ENCODE measurements at places on chromosomes 1 and 21.
A peak's percentile ranks its signal among the peaks of the same experiment; 100 is the strongest.

DNA sequence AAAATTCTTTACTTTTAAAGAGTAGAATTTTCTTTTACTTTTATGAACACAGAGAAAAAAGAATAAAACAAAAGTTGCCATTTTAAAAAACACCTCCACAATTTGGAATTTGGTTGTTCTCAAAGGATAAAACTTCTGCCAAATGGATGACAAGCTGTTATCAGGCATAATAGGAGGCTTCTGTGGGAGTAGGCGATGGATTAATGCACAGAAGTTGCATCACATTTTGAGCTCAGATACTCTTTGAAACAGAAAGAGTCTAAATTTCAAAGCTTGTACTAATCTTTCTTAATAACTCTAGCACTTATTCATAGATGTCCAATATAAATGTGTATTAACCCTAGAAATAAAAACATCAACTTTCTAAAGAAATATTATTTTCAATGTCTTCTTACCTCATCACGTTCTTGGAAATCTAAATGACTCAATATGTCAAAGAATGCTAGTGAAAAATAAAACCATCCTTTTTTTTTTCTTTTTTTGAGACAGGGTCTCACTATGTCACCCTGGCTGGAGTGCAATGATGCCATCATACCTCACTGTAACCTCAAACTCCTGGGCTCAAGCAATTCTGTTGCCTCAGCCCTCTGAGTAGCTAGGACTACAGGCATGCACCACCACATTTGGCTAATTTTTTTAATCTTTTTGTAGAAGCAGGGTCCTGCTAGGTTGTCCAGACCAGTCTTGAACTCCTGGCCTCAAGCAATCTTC, 112.8 kb upstream of the USP25 start:
- DNase-seq = peak; percentile 5

- DNase-seq = no peak
Measured at GRCh38 chr1:163866564-163866963, 544.8 kb downstream of the NUF2 start.

GRCh38 chr1:48619539-48619938, 147.5 kb upstream of the SPATA6 start:
- no peak for DNase-seq

DNA sequence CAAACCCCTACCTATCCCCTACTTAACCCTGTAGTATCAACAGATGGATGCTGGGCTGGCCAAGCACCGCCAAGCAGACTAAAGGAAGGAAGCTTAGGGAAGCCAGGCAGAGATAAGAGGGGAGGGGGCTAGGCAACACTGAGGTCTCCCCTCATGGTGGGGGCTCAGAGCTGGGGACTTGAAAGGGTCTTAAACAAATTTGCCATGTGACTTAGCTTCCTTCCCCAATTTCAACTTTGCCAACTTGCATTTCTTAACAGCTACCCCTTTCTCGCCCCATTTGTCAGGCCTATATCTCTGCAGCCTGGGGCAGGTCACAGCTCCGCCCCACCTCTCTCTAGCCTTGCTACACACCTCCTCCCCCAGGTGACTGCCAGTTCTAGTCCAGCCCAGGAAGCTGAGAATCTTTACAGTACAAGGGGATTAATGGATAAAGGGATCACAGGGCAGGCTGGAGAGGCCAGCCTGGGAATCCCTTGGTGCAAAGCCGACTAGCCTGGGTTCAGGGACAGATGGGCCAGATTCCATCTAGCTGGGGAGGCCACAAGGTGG, 3.4 kb downstream of the KIF21B start:
- peak; percentile 14 for DNase-seq

- DNase-seq = no peak
Measured at GRCh38 chr1:196609370-196609737, 1.1 kb upstream of the KCNT2 start.

DNA sequence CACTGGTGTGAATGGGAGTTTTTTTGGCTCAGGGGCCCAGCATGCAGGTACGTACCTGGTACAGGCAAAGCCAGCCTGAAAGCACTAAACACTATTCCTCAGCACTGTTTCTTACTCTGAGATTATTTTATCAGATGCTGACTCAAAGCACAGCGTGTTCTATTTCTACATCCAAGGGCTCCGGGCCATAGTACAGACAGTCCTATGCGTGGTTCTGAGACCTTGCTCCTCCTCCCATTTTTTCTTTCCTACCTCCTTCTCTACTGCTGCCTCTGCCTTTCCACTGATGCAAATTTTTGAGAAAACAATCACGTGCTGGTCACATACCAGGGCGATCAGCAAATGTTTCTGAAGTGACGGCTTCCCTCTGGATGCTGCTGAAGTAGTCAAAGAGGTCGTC, 36.3 kb downstream of the PDPN start:
- no peak for DNase-seq

All from inflammatory macrophage (primary cell).